Stimulated activated CD4-positive, alpha-beta T cell treated with anti-CD3 and anti-CD28 coated beads, Interleukin-2, amount 100 ng/mL, for 24 hours (primary cell): ENCODE measurements at places on chromosomes 1 and 21.

GRCh38 chr1:184002071-184002470 is 35.5 kb downstream of the COLGALT2 start:
- no peak for DNase-seq

- no peak for DNase-seq
These were observed 843 bp upstream of the BCAN start for GRCh38 chr1:156640842-156641706.

DNA sequence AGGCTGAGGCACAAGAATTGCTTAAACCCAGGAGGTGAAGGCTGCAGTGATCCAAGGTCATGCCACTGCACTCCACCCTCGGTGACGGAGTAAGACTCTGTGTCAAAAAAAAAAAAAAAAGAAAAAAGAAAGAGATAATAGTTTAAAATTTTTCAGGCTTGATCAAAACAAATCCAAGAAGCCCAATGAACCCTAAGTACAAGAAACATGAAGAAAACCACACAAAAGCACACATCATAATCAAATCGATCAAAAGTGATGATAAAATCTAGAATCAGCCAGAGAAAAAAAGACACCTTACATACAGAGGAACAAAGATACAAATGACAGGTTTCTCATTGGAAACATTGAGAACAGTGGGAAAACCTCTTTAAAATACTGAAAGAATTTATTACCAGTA is 31.5 kb downstream of the LDLRAD1 start:
- no peak for DNase-seq

- DNase-seq = no peak
These were observed 27.6 kb upstream of the NBL1 start for GRCh38 chr1:19616489-19616888.

DNA sequence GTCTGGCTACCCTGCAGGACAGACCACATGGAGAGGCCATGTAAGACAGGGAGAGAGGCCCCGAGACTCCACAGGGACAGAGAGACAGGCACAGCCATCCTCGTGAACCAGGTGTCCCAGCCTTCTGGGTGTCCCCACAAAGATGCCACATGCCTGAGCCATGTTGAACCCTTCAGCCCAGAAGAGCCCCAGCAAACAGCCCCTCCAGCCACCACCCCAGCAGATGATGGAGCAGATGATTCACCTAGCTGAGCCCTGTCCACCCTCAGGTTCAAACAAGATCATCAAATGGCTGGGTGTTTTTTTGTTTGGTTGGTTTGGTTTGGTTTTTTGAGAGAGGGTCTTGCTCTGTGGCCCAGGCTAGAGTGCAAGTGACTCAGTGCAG is 78.7 kb downstream of the DHRS3 start:
- DNase-seq = no peak

DNA sequence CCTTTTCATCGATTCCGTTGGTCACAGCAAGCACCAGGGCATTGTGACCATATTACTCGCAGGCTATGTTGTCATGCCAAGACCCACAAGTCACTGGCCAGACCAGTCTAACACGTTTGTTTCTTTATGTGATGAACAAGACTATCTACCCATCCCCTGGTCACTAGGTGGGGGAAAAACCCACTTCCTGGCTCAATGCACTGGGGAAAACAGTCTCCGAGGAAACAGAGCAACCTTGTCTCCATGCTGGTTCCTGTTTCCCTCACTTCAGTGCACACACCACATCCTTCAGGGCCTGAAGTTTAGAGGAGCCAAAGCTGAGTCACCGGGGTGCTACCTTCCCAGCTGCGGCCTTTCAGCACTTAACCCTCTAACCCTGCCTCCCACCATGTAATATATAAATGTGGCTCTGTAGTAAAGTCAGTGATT is 20.9 kb downstream of the ERICH3 start:
- DNase-seq = no peak

DNA sequence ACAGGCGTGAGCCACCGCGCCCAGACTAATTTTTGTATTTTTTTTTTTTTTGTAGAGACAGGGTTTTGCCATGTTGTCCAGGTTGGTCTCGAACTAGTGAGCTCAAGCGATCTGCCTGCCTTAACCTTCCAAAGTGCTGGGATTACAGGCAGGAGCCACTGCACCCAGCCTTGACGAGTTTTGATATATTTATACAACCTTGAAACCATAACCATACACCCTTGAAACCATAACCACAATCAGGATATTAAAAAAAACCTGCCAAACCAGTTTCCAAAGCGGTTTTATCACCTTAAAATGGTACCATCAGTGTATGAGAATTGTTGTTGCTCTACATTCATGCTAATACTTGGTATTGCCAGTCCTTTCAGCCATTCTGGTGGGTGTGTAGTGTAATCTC is 3.7 kb upstream of the PHACTR4 start:
- no peak for DNase-seq

- DNase-seq = no peak
These were observed 180.1 kb downstream of the ZBTB18 start for GRCh38 chr1:244231193-244231571.

GRCh38 chr1:4794020-4794780 is 139.8 kb downstream of the AJAP1 start:
- DNase-seq = no peak

GRCh38 chr1:234476172-234476571 is 2.8 kb downstream of the TARBP1 start:
- no peak for DNase-seq

GRCh38 chr21:34128124-34128523 is 54.7 kb downstream of the MRPS6 start:
- DNase-seq = no peak

DNA sequence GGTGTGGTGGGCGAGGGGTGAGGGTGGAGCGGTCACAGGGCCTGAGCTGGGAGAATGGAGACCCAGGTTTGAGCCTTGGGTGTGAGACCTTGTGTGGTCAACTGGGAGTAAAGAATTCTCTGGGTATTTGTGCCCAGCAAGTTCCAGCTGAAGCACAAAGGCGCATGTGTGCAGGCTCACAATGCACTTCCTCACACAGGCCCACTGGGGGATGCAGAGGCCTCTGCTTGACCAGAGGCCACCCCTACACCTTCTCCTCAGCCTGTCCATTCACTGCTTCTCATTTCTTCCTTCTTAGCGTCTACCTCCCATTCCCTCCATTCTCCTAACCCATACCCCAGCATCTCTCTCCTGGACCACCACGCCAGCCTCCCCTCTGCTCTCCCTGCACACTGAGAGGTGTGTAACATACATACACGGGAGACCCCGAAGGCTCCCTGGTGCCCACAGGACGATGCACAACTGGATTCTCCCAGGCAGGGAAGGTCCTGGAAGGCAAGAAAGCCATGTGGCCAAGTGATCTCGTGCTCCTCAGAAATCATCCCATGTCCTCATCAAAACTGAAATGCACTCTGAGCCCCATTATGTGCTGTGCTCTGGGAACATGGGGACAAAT is 12.3 kb upstream of the TTC39A start:
- DNase-seq = no peak

DNA sequence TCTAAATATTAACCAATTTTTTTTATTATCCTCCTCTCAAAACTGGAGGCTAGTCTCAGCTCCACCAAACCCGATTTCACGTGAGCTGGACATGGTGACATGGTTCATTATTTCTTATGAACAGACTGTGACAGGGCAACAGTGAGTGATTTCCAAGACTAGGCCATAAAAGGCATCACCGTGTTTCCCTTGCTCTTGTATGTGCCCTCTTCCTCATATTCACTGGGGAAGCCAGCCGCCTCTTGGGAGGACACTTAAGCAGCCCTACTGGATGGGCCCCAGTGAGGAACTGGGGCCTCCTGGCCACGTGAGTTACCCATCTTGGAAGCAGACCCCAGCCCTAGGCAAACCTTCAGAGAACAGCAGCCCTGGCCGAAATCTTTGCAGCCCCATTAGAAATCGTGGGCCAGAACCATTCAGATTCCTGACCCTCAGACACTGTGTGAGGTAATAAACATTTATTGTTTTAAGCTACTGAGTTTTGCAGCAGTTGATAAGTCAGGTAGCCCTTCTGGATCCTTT is 105.0 kb downstream of the GALNT2 start:
- no peak for DNase-seq

GRCh38 chr1:14415396-14415795 is 183.1 kb upstream of the KAZN start:
- no peak for DNase-seq

GRCh38 chr1:153387785-153388184 is 3.1 kb downstream of the S100A8 start:
- DNase-seq = no peak

DNA sequence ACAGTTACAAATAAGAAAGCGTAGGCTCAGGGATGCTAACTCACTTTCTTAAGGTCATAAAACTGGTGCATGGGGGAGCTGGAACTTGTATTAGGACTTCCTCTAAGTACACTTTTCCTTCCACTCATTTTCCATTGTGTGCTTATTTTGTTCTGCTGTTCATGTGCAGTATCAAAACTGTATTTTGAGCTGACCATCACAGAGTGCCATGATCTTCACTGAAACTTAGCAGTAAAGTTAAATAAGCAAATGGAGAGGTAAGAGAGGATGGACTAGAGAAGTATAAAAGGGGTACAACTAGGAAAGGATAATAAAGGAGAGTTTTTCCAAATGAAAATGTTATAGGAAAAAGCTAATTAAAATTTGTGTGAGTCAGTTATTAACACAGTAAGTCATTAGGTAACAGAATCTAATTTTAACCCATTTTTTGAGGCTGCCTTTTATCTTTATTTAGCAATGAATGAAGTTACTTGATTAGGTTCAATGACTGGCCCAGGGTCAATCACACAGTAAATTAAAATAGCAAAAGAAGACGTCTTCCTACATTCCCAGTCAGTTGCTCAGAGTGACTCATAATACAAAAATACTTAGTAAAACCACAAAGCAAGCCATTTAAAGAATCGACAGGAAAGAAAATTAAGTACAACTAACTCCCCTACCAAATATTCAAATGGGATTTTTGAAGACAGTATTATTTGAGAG is 165.8 kb upstream of the C1orf105 start:
- DNase-seq = no peak

GRCh38 chr1:235324296-235324695 is 3.7 kb downstream of the ARID4B start:
- DNase-seq = no peak

DNA sequence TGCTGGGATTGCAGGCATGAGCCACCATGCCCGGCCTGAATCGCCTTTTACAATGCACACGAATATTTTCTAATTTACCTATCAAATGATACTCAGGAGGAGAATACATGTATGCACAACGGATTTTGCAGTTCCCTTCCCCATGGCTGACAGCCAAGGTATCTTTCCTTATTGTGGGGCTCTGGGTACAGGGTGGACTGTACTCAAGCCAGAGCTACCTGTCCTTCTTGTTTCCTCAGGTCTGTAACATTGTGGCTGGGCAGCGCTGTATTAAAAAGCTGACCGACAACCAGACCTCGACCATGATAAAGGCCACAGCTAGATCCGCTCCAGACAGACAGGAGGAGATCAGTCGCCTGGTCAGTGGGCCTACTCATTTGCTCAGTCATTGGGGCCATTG is 18.2 kb downstream of the AGO1 start:
- no peak for DNase-seq

DNA sequence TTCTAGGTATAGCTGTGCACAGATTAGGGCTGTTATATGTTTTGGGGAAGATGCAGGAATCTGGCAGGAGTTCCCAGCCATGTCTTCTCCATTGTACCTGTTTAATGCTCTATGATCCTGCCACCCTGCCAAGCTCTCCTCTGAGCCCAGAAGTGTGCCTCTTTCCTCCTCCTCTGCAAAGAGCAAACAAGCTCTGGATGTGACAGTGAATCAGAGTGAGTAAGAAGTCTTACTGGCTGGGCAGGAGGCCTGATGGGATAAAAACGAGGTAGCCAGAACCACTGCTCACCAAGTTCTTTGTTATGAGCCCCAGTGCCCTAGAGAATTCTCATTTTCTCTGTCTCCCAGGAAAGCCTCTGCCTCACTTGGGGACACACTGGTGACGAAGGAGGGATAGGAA is 69.0 kb downstream of the BRINP2 start:
- no peak for DNase-seq

GRCh38 chr1:222552882-222553281 is 5.0 kb upstream of the HHIPL2 start:
- no peak for DNase-seq

DNA sequence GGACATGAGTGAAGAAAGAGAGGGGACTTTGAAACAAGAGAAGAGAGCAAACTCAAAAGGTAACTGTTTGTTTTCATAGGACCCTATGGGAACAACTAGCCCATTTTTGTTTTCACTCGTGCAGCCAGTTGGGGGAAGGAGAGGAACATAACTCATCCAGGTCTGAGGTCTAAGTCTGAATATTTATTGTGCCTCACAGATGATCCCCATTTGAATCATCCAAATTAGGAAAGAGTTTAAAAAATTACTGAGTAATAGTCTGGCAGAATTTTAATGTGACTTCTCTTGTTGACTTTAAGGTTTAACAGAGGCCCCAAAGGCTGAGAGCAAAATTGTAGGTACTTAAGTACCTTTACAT is 10.4 kb upstream of the TSPAN2 start:
- no peak for DNase-seq
